ENCODE measurements at places on chromosomes 12 and 14. TPM values are rescaled to one million over a fixed set of nuclear protein-coding genes. Genes with fewer than 3 reads are reported as not detected.

The NPAS3 gene
- total RNA-seq: not detected

The OR4E2 gene
- total RNA-seq: not detected

The SIX4 gene
- 19.6 TPM for total RNA-seq

The L2HGDH gene
- total RNA-seq: 3.1 TPM

The TSPAN19 gene
- not detected for total RNA-seq

The TMTC1 gene
- not detected for total RNA-seq

The CIDEB gene
- total RNA-seq: 0.24 TPM

The LMNTD1 gene
- 0.69 TPM for total RNA-seq

The RTN1 gene
- total RNA-seq: 0.12 TPM

The RERGL gene
- total RNA-seq: not detected

The SOX5 gene
- not detected for total RNA-seq

The NEDD1 gene
- 95.6 TPM for total RNA-seq

The PRR4 gene
- not detected for total RNA-seq

The ZNF268 gene
- 13.5 TPM for total RNA-seq

The LHX5 gene
- not detected for total RNA-seq

The SLC8A3 gene
- not detected for total RNA-seq

The TXNDC16 gene
- 0.91 TPM for total RNA-seq

The PLCZ1 gene
- not detected for total RNA-seq

The TMEM233 gene
- not detected for total RNA-seq

The CDH24 gene
- total RNA-seq: 9.2 TPM

The GSC gene
- total RNA-seq: not detected

The DCAF11 gene
- 33.0 TPM for total RNA-seq

The TMEM132C gene
- not detected for total RNA-seq

The KCNC2 gene
- total RNA-seq: not detected

The GOLGA5 gene
- total RNA-seq: 50.6 TPM

The IL23A gene
- total RNA-seq: not detected

The KLRD1 gene
- total RNA-seq: 0.57 TPM
